ENCODE measurements at places on chromosomes 5 and 9.

DNA sequence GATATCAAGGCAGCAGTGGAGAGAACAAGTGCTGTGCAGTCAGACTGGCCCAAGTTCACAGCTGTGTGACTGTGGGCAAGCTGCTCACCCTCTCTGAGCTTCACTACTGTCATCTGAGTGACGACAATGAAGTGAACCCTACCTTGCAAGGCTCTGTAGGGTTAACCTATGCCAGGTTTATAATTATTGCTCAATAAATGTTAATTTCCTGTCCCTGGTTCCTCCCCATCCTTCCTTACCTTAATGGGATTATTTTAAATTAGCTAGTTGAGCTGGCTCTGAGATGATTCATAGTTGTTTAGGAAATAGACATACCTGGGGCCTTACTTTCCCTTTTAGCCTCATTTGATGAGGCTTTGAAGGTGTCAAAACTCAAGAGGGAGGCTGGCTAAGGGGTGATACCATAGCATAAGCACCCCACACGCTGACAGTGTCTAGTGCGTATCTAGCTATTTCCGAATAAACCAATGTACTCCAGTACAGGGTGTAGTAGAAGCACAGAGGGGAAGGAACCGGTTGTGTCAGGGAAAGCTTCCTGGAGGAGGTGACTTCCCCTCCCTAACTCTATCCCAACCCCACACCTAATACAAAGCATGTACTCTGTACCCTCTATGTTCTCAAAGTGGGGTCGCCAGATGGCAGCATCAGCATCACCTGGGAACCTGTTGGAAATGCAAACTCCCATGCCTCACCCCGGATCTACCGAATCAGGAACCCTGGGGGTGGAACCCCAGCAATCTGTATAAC is 63.3 kb upstream of the SLC25A51 start:
- no peak for DNase-seq

DNA sequence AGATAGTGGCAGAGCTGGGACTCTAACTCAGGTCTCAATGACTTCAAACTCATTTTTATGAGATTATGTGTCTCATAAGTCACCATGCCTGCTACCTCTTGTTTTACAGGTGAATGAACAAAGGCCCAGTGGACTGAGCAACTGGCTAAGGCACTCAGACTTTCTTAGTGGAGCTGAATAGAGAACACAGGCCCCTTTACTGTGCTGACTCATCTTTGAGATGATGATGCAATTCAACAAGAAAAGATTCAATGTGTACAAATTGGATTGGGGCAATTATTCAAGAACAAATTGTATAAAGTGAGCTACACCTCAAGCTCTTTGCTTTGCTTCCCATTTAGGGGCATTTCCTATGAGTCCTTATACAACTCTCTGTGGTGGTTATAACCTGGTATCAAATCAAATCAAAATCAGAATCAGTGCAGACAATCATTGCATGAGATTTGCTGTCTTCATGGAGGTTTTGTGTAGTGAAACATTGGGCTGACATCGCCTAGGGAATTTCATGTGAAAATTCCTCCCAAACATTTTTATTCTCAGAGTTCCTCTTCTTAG is 84.3 kb upstream of the PPP2R2B start:
- DNase-seq = no peak

DNA sequence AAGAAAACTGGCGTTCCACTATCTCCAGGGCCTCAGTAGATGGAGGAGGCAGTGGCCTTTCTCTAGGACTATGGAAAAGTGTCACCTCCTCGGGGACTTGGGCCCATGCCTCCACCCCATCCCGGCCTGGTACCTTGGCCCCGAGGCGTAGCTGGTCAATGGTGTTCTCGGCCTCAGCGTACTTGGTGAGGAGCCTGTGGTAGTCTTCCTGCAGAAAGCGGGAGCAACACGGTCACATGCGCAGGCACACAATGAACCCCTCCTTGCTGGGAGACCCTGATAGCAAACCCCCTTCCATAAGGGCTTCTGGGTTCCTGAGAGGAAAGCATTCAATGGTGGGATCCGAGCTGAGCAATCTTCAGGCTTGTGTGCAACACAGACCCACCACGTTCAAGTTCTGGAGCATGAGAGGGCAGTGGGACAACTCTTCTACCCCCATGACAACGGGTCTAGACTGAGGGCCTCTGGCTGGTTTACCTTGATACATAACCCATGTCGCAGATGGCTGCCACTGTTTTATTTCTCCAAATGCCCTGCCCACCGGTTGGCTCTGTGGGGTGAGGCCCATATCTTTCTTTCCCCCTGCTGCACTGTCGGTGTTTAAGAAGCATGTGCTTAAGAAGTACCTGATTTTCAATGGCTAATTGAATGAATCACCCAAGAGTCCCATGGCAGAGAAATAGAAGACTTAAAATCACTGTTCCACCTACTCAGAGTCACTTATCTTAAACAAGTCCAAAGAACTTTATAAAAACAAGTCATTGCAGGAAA is 13.6 kb downstream of the AKNA start:
- no peak for DNase-seq

DNA sequence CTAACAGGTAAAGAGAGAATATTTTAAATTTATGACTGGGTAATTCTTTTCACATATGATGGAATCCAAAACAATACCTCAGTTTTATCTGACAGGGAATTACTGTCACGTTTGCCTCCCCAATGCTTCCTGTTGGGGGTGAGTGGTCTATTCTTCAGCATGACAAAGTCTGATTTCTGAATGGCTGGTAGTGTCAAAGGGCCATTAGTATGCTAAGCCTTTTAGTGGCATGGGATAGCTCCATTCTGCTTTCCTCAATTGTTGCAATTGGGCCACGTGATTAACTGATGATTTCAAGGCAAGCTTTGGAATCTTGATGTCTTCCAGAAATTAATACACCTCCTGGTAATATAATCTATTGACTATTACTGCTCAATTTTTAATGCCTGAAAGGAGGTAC is 14.7 kb upstream of the NDUFS4 start:
- peak; percentile 59 for DNase-seq

- no peak for DNase-seq
Measured at GRCh38 chr5:131328536-131329285, 64.9 kb downstream of the CDC42SE2 start.

DNA sequence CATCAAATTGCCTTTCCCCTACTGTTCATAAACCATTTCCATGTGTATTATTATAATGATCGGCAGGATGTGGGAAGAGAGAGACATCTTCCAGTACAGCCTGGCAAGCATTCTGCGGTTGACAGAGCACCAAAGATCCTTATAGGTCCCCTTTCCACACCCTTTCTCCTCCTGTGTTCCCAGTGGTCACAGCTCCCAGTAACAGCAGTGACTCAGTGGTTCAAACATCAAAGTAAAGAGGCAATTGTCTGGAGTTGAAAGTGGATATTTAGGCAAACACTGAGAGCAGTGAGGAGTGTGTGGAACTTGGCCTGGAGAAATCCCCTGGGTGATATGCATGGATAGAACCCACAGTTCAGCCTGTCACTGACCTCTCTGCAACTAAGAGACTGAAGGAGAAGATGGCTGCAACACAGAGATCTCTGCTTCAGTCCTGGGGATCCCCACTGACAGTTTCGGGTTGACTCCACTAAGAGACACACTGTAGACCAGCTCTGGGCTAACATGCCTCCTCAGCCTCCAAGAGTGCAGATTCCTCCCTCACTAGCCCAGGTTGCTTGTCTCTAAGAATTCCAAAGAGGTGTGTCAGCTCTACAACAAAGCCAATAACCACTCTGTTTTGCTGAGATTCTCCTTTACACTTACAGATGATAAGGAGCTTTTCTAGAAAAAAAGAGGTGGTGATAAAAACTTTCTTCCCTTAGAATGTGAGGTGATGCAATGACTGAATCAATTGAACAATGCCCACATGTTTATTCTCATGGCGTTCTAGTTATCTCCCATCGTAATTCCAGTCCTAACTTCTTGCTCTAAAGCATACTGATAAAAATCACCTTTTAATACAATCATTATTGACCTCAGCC is 94.4 kb upstream of the IL6ST start:
- peak; percentile 92 for DNase-seq

- no peak for DNase-seq
Measured at GRCh38 chr5:143574236-143574635, 170.8 kb upstream of the NR3C1 start.

- DNase-seq = peak; percentile 25
Measured at GRCh38 chr5:34530637-34531036, 125.5 kb upstream of the RAI14 start.

GRCh38 chr9:91163444-91163772 is 198.3 kb downstream of the AUH start:
- DNase-seq = no peak

GRCh38 chr5:159504106-159504856 is 174.0 kb upstream of the IL12B start:
- DNase-seq = no peak

DNA sequence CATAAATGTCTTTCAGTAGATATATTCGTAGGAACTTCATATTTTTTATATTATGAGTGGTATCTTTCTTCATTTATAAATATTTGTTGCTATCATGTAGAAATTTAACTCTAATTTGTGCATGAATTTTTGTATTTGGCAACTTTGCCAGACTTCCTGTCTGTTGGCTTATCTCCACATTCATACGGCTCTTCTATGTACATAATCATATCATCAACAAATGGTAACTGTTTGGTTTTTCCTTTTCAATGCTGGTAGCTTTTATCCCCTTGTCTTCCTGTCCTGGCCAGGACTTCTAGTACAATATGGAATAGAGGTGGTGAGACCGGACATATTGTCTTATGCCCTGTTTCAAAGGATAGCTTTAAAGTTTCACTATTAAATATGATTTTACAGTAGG is 132.3 kb upstream of the COL5A1 start:
- DNase-seq = no peak

DNA sequence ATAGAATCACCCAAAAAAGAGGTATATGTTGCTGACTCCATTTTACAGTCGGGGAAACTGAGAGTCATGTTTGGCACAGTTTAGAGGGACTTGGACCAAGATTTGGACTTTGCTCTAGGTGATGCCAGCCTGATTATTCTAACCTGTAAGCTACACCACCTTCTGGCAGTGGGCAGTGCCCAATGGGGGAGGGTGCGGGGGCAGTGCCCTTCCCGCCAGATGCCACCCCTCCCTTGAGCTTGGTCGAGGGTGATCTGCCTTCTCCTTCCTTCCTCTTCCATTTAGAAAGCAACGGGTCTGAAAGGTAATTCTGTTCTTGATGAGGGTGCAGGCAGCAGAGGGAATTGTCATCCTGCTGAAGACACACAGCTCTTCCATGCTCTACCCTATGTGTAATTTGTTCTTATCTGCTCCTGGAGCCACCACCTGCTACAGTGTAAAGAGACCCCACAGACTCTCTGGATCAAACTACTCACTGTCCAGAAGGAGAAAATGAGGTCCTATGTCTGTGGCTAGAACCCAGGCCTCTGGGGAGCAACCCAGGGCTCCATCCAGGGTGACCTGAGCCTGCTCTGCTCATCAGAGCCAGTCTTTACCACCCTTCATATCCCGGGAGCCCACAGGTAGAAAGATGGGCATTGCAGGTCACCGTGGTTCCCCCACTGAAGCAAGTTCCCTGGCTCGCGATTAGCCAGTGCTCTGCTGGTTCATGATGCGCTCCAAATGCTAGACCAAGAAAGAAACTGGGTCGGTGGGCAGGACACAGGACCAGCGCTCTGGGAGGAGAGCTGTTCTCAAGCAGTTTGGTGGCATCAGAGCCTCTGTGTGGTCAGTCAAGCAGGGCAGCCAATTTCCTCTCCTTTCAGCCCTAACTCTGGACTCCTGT is 156.2 kb downstream of the RGS3 start:
- no peak for DNase-seq

GRCh38 chr5:146450002-146450401 is 2.9 kb downstream of the TCERG1 start:
- DNase-seq = no peak

DNA sequence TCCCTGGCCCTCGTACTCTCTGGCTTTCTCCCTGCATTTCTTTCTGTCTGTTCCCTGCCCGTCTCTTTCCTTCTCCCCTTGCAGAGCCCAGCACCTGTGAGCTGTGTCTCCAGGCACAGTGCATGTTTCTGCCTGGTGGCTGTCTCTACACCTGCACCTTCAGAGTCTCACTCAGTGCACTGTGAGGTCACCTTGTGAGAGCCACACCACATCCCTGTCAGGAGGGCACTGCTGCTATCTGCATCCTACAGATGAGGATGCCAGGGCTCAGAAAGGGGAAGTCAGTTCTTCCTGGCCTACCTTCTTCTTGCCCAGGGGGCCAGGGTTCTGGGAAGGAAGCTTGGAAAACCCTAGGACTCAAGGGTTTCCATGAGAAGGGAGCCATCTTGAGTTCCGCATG is 69.7 kb upstream of the NEURL1B start:
- DNase-seq = no peak

- DNase-seq = peak; percentile 61
Measured at GRCh38 chr5:168324859-168325630, 33.6 kb downstream of the WWC1 start.

DNA sequence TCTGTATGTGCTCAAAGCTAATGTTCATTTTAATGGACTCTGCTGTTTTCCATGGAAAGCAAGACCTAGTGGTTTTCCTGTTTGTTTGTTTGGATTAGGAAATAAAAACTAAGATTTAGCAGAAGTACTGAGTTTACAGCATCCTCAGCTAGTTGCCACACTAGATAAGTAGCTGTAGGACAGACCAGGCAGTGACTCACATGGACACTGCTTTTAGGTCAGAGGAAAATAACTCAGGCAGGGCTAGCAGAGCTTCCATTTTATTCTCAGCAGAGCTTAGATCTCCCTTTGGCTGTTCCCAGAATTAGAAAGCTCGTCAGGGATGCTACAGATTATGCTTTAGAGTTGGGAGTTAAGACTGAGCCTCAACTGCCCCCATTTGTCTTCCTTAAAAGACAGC is 204.4 kb downstream of the SH3GL2 start:
- DNase-seq = no peak

DNA sequence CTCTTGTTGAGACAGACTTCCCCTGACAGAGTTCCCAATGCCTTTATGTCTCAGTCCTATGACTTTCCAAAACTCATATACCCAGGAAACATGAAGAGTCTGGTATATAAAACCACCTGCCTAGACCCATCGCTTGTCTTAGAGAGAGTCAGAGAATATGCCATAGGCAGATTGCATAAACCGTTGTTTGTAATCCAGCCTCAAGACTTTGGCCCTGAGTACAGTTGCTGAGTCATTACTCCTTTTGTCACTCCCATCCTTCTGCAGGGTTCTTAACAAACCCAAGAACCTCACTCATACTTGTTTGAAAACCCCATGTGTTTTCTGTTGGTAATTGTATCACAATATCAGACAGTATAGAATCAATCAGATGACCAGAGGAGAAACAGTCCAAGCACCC is 616.3 kb downstream of the SLCO4C1 start:
- peak; percentile 9 for DNase-seq

DNA sequence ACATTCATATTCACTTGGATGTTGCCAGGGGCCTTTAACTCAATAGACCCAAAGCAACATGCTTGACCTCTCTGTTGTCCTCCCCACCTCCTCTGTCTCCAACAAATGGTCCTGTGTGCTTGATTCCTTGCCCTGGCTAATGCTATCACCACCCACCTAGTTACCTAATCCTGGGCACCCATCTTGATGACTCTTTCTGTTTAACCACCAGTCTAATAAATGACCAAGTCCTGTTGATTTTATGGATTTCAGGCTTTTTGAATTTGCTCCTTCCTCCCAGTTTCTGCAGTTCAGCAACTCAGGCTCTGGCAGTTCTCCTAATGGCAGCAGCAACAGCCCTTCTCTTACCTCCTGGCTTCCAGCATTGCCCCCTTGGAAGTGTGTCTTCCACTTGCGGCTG is 246.3 kb upstream of the KLF4 start:
- no peak for DNase-seq

GRCh38 chr9:132516911-132517310 is 65.5 kb upstream of the BARHL1 start:
- no peak for DNase-seq

All from mesendoderm (in vitro differentiated cells).